ENCODE measurements at places on chromosomes 4 and X. TPM values are rescaled to one million over a fixed set of nuclear protein-coding genes. Genes with fewer than 3 reads are reported as not detected.

DNA sequence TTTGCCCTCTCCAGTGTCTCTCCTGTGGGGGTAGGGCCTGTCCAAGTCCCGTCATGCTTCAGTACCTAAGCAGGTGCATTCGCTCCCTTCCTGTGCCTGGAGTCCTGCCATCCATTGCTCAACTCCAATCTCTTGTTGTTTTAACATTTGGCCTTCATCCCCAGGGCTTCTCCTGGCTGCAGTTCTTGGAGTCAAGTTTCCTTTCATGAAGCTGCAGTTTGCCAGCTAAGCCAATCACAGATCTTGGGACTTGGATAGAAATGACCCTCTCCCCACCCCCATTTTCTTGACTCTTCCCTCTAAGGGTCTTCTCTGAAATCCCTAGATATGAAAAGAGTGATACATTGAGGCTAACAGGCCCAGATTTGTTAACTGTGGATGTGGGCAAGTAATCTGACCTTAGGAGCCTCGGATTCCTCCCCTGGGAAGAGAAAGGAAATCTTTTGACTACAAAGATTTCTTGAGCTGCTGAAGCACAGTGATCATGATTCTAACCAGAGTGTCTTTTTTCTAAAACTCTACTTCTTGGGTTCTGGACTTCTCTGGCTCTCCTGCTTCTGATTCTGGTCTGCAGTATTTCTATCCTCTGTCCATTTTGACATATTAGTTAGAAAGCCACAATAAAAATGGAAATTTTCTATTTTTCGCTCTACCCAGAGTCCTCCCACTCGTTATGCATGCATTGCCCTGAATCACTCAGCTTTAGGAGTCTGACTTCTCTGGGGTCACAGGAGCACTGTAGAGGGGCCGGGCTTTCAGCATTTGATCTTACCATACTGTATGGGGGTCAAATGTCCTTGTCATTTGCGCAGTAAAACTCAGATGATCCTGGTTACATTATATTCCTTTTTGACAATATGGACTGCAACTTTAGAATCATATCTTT, 61.0 kb downstream of the CHRNA9 start:
- no peak for DNase-seq

DNA sequence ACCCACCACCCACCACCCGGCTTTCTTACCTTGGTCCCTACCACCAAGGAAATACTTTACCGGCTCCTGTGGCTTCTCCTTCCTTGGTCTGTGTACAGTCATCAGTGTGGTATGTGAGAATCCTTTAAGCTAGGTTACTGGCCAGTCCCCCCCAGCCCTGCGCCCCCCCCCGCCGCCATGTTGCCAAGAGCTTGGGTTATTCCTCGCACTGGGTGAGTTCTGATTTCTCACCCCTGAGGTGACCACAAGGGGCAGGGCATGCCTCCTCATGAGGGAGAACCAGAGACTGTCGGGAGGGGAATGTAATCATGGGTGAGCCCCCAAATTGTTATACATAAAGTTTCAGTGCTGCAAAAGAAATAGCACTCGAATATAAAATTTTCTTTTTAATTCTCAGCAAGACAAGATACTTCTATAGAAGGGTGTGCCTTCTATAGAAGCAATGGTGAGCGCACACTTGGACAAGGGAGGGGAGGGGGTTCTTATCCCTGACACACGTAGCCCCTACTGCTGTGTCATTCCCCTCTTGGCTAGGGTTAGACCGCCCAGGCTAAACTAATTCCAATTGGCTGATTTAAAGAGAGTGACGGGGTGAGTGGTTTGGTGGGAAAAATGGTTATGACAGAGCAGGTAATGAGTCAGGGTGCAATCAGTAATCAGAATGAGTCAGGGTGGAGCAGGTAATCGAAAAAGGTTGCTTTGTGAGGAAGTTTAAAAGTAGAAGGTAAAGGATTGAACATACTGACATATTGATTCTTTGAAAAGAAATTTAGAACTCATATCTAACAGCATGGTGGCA, 133.2 kb downstream of the KDM6A start:
- DNase-seq, result no peak

DNA sequence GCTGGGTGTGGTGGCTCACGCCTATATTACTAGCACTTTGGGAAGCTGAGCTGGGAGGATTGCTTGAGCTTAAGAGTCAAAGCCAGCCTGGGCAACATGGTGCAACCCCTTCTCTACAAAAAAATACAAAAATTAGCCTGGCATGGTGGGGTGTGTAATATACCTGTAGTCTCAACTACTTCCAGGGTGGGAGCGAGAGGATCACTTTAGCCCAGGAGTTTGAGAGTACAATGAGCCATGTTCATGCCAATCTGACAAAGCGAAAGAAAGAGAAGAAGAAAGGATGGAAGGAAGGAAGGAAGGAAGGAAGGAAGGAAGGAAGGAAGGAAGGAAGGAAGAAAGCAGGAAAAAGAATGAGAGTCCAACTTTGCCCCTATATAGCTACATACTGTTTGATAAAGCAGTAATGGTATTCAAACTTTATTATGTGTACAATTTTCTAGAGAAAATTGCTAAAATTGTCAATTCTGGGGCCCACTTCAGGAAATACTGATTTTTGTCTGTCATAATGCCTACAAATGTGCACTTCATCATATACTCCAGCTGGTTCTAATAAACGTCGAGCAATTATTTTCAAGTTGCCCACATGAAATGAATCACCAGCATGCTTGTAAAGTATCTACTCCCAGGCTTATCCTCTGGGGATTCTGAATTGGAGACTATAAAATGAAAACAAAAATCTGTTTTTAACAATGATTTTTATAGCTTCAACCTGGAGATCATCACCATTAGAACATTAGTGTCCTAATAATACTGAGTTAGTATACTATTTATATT, 132.3 kb downstream of the NDST4 start:
- DNase-seq, result no peak

GRCh38 chr4:40702800-40703151, 47.0 kb upstream of the NSUN7 start:
- no peak for DNase-seq

GRCh38 chr4:151486168-151486567, 77.2 kb downstream of the FHIP1A start:
- no peak for DNase-seq

- no peak for DNase-seq
Measured at GRCh38 chr4:25178838-25179261, 18.6 kb upstream of the SEPSECS start.

DNA sequence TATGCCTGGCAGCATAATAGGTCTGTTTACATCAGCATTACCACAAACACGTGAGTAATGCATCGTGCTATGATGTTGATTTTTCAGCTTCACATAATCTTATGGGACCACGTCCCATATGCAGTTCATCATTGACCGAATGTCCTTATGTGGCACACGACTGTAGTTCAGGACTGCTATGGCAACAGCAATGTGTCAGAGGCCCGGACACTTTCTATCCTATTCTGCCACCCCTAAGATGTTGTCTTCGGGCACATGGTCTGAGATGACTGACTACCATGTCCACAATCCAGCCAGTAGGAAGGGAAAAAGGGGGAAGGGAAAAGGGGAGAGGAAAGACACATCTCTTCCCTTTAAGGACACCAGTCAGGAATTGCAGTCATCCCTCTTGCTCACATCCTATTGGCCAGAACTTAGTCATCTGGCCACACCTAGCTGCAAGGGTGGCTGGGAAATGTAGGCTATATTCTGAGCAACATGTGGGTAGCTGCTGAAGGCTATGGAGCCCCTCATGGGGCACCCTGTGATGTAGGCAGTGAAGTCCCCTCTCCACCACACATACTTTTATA, 196.0 kb upstream of the RBPJ start:
- no peak for DNase-seq

GRCh38 chr4:179625406-179625805, 2183.2 kb upstream of the AGA start:
- DNase-seq, result no peak

GRCh38 chrX:131764216-131764615, 220.3 kb downstream of the OR13H1 start:
- DNase-seq, result no peak

GRCh38 chrX:148670277-148670676, 169.9 kb downstream of the AFF2 start:
- DNase-seq, result no peak

DNA sequence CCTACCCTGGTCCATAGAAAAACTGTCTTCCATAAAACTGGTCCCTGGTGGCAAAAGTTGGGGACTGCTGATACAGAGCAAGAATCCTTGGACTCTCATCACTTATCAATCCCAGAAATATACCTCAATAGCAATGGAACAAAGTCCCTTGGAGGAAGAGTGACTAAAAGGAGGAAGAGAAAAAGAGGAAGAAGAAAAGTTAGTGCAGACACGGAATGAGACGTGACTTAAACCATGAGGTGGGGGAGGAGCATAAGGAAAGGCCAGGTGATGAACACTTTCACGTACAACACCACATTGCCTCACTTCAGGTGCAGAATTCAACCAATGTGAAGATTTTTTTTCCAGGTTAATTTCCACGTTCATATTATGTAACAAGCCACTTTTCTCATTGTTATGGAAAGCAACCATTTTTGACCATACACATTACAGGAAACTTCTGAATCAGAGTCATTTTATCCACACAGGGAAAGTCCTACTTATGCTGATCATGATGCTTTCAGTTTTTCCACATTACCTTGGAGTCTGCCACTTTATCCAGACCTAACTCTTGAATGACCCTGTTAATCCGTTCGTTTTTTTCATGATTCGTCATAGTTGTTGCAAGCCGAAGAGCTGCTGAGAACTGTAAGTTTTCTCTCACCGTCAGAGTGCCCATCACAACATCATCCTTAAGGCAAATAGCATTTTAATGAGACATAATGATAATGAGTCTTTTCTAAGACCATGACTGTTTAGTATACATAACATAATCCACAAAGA, 27.7 kb downstream of the ABCG2 start:
- no peak for DNase-seq

The SSX4 gene
- not detected for total RNA-seq

The RNF128 gene
- not detected for total RNA-seq

The GPR50 gene
- not detected for total RNA-seq

The STOX2 gene
- 0.19 TPM for total RNA-seq

The GPR101 gene
- total RNA-seq, result not detected

The NPNT gene
- not detected for total RNA-seq

The CCSER1 gene
- not detected for total RNA-seq

The ERVMER34-1 gene
- 0.26 TPM for total RNA-seq

The TSPAN7 gene
- 0.40 TPM for total RNA-seq

Measured in osteocyte (in vitro differentiated cells).